CD4-positive, alpha-beta T cell treated with Interleukin-4 for 4 hours (primary cell): ENCODE measurements at places on chromosomes 5 and 9.

- no peak for DNase-seq
Measured at GRCh38 chr5:58582019-58582802, 664 bp upstream of the RAB3C start.

DNA sequence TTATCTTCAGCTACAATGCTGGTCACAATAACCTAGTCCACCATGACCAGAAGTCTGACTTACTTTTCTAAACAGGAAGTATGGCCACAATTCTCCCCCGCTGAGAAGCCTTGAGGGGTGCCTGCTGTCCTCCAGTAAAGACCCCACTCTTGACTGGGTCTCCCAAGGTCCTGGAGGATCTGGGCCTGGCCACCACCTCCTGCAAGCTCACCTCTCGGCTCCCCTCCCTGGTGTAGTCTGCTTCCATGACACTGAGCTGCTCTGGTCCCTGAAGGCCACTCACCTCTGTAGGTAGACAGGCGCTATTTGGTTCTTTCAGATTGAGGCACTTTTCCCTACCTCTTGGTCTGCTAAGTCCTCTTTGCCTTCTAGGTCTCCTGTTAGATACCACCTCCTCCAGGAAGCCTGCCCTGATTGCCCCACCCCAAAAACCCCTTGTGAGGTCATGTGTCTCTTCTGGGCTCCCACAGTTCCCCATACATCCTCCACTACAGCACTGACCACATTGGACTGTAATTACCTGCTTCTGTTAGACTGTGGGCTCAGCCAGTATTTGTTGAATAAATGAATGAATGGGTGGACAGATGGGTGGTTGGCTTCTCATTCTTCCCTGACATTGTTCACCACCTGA lies 62.6 kb upstream of the IER5L start:
- no peak for DNase-seq

- DNase-seq = no peak
Measured at GRCh38 chr5:144503123-144503522, 332.4 kb downstream of the KCTD16 start.

- no peak for DNase-seq
Measured at GRCh38 chr9:131011274-131012022, 2.5 kb downstream of the LAMC3 start.

- peak; percentile 6 for DNase-seq
Measured at GRCh38 chr9:112858625-112859147, 32.0 kb downstream of the SLC46A2 start.

DNA sequence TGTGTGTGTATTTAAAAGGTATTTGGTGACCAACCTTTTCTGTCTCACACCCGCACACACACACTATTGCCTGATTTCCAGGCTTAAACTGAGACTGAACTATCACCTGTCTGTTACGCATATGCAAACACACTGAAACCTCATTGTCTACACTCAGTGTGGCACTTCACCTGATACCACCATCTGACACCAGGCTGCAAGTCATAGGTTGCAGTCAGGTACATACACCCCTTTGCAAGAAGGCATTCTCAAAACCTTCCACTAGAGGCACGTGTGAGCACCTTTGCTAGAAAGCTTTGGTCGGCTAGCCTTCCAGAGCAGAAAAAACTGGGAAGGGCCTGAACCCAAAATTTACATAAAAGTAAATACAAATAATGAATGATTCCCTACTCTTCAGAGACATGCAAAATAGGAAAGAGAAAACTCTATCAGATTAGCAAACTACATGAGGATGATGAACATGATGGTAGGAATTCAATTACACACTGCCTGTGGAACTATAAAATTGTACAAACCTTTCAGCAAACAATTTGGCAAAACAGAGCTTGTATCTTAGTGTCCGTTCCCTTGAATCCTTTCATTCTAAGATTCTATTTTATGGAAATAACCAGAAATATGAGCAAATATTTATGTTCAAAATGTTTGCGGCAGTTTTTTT lies 5.9 kb upstream of the FOXD1 start:
- DNase-seq = peak; percentile 47

- DNase-seq = no peak
Measured at GRCh38 chr9:130126721-130127433, 45.3 kb upstream of the NCS1 start.

DNA sequence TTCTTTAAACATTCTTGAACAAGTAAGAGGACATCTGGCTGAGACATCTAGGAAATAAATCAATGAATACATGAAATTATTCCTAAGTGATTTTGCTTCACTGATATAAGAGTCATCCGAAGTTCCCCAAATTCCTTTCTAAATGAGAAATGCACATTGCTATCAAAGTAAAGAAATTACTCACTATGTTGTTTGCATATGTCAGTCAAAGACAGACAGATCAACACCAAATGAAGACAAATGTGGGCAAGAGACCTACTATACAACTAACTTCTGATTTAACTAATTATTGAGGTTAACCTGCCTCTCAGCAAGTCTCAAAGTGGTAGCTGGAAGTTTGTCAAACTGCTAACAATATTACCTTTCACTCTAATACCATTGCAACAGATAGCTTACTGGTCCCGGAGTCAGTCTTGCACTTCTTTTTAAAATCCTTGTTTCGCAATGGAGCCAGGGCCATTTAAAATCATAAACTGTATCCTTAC lies 13.2 kb downstream of the TUT7 start:
- DNase-seq = no peak

DNA sequence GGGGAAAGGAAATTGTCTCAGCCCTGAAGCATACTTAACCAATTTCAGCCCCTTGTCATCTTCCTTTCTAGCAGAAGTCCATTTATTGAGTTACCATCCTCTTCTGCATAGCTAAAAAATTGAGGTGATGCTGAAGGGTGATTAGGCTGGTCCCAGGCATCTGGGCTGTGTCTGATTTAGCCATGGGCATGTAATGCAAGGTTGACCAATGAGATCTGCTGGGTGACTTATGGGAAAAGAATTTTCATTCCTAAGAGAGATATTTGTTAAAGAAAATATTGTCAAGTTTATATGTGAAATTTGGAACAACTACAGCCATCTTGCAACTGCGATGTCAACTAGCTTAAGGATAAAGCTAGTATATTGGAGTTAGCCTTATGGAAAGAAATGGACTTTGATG lies 5.1 kb downstream of the ITGA2 start:
- DNase-seq = no peak

DNA sequence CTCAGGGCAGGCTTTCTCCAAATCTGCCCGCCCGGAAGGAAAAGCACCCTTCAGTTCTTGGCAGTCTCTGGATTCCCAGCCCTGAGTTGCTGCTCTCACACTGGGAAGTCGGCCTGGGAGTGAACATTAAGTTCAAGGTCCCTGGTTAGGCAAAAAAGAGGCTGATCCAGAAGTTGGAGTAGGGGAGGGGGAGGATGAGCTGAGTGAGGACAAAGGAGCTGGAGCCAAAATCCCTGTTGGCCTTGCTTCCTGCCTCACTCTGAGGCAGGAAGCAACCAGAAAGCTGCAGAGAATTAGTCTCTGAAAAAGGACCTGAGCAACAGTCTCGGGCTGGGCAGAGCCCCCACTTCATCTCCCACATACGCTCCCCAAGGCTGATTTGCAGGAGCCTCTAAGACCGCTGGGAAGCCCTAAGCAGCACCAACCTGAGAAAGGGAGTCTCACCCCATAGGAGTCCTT lies 15.0 kb upstream of the RPS14 start:
- DNase-seq = no peak

DNA sequence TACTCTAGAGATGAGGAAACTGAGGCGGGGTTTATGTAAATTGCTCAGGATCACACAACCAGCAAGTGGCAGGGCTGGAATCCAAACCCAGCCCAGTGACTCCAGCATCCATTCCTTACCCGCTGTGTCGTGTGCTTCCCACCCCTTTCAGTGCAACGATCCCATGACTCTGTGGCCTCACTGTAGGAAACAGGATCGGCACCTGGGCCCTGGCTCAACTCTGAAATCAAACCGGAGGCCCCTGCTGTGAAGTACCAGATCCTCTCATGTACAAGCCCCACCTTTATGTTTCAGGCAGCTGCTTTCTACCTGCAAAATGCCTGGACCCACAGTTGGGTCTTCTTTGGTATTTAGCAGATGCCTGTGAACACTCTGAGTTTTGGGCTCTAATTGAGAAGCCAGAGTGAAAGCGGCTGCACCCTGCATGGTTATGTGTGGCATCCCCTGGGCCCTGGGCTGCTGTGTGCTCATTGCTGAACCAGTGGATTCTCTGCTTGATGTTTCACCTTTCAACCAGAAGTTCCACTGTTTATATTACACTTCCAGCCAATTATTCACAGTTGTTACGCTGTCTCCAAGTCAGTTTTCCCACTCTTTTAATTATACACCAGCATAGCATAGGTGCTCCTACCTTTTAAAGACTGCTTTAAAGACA lies 36.7 kb downstream of the ABLIM3 start:
- DNase-seq = no peak

DNA sequence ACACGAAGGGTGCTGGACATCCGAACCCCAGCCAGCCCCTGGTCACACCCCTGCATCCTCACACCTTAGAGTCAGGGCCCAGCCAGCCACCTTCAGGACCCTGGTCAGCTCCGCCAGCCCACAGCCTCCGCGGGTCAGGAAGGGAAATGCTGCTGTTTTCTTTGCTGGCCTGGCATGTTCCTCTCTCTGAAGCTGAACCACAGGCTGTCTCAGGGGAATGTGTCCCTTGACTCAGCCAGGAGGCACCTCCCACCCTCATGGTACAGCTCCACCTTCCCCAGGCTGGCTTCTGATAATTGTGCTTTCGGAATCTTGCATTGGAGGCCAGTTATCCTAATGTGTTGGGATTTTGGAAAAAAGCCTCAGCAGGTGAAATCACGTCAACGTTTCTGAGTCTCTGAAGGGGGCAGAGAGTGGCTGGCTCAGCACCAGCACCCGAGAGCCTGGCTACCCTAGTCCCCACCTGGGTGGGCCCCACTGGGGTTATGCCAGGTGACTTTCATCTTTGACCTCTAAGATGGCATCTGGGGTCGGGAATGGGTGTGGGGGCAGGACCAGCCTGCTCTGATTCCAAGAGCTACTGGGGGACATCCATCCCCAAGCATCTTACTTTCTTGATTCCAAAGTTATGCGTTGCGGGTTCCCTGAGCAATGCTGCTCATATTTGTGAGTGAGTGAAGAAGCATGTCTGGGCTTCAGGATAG lies 9.8 kb upstream of the OLFM1 start:
- DNase-seq = no peak

DNA sequence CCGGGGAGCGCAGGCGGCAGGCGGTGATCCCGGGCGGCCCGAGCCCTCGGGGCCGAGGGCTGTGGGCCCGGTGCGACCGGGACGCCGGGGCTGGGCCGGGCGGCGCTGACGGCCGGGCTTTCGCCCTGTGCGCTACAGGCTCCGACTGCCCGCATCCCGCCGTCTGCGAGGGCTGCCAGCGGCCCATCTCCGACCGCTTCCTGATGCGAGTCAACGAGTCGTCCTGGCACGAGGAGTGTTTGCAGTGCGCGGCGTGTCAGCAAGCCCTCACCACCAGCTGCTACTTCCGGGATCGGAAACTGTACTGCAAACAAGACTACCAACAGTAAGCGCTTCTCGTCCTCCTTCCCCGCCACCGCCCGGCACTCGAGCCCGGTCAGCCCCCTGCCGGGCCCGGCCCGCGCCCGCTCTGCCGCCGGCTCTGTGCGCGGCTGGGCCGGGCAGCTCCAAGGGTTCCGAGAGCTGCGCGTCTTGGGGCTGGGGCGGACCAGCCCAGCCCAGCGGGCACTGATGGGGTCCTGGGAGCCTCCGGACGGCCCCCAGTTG lies 1.6 kb downstream of the LMX1B start:
- DNase-seq = no peak
